Activated CD8-positive, alpha-beta memory T cell treated with anti-CD3 and anti-CD28 coated beads, Interleukin-2, amount 10 ng/mL, durations not matched to agents 7 days and 5 days (primary cell): ENCODE measurements at places on chromosomes 11 and 22. TPM values are rescaled to one million over a fixed set of nuclear protein-coding genes. Genes with fewer than 3 reads are reported as not detected.

- DNase-seq, result no peak
Observed at GRCh38 chr11:11413776-11414175, 60.7 kb upstream of the CSNK2A3 start.

DNA sequence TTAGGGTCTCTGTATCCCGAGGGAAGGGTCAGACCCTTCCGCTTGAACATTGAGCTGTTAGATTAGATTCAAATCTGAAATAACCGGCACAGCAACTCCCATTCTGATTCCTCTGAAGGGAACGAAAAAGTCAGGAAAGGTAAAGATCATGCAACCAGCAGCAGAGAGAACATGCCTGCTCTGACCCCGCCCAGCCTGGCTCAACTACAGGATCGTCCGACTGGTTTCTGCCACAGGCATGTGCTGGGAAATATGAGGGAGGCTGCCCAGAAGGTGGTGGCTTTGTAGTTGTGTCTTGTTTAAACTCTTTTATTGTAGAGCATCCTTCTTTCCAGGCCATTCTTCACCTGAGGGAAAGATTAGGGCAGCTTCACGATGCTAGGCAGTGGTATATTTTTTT is 5.0 kb upstream of the MTNR1B start:
- no peak for DNase-seq

KCNQ1OT1 gene
- total RNA-seq, result 0.33 TPM

NRIP3 gene
- total RNA-seq, result 0.91 TPM

DNA sequence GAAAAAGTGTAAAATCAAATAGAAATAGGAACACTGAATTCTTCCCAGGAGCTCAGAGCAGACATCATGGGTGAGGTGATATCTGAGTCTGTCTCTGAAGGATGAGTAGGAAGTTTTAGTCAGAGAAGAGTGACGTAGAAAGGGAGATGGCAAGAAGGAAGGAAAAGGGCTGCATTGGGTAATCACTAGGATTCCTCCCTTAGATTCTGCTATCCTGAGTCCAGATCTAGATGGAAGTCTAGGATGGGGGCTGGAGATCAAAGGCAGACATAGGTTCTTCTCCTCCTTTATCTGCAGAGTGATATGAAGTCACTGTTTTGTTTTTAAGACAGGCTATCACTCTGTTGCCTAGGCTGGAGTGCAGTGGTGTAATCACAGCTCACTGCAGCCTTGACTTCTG is 30.4 kb downstream of the POU2F3 start:
- no peak for DNase-seq

KLHDC7B gene
- 10.2 TPM for total RNA-seq

DNA sequence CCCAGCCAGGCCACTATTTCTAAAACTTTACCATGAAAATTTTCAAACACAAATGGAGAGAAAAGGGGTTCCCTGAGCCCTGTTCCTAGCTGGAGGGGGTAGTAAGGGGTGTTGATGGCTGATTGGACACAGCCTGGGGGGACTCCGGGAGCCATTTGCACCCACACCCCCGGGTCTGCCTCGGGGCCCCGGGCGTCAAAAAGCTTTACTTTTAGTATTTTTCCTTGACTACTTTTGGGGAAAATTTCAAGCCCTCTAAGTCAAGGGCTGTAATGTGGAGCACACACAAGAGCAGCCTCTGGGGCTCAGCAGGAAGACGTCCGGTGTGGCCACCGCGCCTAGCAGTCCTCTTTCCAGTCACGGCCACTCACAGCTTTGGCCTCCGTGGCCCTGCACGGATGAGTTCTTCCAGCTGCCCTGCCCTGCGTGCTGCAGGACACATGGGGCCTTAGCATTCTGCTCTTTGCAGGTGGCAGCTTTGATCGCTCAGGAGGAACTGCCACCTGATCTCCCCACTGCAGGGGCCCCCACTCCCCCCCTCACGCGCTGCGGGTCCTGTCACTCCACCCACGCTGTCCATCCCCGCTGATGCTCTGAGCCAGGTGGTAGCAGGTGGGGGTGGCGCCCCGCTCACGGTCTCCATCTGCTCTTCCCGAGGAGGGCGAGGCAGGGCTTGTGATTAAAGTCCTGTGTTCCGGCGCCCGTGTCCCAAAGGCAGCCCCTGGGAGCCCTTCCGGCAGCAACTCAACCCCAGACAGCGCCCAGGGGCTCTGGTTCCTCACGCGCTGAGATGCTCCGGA is 14.4 kb downstream of the RNH1 start:
- no peak for DNase-seq

GRCh38 chr22:39473851-39474250 is 17.0 kb downstream of the MGAT3 start:
- no peak for DNase-seq

SHISA8 gene
- total RNA-seq, result 0.70 TPM

SLC1A2 gene
- total RNA-seq, result not detected

DNA sequence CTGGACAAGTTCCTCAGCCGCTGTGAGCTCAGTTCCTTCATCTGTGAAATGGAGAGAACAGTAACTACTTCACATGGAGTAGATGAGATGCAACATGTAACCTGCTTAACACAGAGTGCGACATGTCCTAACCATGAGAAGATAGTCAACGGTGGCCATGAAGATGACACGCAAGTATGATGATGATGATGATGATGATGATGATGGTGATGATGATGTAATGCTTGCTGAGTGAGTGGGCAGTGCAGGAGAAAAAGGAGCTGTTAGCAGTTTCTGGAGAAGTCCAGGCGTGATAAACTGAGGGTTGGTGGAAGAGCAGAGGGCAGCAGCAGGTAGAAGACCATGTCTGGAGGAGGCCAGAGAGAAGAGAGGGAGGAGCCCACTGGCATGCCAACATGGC is 90.8 kb upstream of the CD82 start:
- DNase-seq, result no peak

KLHL35 gene
- 0.47 TPM for total RNA-seq

P2RY2 gene
- not detected for total RNA-seq

HORMAD2 gene
- total RNA-seq, result 0.09 TPM

INPPL1 gene
- 157 TPM for total RNA-seq

GRCh38 chr11:92744929-92745585 is 224.4 kb upstream of the MTNR1B start:
- no peak for DNase-seq

DNA sequence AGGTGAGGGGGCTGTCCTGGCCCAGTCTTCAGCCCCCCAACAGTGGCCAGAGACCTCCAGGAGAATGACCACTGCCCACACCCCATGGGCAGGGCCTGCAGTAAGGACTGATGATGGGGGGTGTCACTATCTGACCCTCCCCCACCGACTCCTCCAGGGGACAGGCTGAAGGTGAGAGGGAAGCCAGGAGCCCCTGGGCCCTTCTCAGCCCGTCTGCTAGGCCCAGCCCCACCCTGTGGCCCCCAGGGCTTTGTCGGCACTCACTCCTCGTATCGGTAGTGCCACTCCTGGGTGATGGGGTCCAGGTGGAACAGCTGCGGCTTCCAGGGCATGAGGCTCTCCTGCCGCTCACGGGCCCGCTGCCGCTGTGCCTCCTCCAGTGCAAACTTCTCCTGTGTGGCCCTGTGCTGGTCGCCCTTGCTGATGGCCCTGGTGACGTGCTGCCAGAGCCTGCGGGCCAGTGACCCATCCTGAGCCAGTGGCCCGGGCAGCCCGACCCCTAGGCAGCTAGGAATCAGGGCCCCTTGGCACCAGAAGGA is 35.4 kb upstream of the CARS1 start:
- no peak for DNase-seq

MMP8 gene
- not detected for total RNA-seq

BTG4 gene
- total RNA-seq, result 0.30 TPM

NLRP6 gene
- 3.8 TPM for total RNA-seq

- DNase-seq, result no peak
Observed at GRCh38 chr11:16737818-16738192, 642 bp upstream of the C11orf58 start.

DNA sequence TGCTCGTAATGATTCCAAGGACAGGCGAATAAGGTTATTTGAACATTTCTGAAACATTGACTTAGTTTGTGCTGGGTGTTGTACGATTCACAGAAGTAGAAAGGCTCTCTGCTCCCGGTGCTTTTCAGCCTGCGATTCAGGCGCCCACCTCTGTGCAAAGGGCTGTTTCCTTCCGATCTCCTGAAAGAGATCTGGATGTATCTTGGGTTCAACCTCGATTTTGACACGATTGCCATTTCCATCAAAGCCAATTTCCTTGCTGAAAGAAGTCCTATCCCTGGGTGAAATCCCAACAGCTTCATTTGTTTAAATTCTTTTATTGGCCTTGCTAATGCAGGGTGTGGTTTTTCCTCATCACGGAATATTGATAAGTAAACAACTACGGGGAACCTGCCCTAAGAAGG is 1.1 kb upstream of the ZC3H12C start:
- DNase-seq, result no peak

DNA sequence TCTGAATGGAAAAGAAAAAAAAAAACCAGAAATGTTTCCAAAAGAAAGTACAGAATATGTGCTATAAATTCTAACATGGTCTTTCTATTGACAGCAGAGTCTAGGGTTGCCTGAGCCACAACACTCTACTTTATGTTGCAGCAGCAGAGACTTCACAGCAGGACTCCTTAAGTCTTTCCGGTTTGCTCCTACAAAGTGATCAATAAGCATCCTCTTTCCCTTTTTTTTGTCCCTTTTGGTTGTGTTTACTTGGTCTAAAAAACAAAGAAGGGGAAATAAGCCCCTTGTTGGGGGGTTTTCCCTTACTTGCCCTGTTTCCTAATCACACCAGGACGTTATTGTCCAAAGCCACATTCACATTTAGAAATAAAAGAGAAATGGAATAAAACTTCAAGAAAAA is 163.1 kb upstream of the MPPED2 start:
- no peak for DNase-seq

- DNase-seq, result no peak
Observed at GRCh38 chr22:22893891-22894739, 6.5 kb downstream of the IGLL5 start.

GRCh38 chr22:41446057-41446501 is 522 bp downstream of the TOB2 start:
- peak; percentile 51 for DNase-seq

DNA sequence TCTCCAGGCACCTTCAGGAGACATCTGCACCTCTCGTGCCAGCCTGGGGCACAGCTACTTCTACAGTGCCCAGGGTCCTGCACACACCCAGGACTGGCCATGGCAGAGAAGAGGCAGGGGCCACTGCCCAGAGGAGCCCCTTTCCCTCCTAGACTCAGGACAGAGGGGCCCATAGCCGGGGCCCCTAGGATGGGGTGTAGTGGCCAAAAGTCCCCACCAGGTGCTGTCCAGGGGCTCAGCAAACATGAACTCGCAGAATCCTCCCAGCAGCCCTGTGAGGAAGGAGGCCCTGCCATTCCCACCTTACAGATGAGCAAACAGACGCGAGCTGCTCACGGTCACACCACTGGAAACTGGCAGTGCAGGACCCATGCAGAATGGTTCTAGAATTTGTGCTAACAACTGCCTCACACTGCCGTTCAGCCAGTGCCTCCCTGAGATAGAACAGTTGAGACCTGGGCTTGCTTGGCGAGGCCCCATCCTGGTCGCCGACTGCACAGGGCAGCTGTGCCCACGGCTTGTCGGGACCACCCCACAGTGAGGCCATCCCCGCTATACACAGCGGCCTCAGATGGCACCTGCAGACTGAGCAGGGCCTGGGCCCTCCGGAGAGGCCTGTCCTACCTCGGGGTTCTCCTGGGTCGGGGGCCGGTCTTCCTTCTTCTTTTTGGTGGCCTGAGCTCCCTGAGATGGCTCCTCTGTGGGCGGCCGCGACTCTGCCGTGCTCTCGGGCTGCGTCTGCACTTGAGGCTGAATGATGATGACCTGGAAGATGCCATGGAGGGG is 96.4 kb downstream of the PHF21B start:
- DNase-seq, result no peak

DNA sequence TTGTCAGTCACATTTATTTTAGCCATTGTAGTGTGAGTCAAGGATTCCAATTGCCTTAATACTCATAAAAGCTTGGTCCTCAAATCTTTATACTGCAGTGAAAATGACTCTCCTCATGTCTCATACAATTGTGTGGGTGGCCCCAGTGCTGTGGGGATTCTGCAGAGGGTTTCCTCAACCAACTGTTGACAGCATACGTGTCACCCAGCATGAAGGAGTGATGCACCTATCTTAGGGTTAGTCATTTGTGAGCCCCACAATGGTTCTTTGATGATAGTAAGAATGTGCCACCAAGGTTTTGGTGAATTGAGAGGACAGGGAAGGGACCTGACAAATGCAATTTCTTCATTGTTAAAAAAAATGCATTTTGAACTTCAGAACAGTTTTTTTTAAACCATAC is 1046.2 kb downstream of the OPCML start:
- no peak for DNase-seq

DNA sequence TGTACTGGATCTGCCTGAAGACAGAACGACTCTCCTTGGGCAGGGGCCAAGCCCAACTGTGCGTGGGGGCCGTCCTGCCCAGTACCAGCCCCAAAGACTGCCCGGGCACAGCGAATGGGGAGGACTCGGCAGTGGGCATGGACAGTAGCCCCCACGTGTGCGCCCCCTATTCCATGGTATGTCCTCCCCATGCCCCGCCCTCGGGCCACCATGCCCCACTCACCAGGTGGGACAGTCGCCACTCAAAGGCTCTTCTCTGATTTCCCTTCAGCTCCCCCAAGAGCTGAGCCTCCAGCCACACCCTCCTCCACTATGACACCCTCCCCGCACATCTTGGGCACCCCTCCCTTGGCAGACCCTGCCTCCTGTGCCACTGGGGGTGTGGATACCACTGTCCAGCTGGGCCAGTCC is 43.5 kb downstream of the GNB1L start:
- peak; percentile 22 for DNase-seq

POU2AF3 gene
- not detected for total RNA-seq

DNA sequence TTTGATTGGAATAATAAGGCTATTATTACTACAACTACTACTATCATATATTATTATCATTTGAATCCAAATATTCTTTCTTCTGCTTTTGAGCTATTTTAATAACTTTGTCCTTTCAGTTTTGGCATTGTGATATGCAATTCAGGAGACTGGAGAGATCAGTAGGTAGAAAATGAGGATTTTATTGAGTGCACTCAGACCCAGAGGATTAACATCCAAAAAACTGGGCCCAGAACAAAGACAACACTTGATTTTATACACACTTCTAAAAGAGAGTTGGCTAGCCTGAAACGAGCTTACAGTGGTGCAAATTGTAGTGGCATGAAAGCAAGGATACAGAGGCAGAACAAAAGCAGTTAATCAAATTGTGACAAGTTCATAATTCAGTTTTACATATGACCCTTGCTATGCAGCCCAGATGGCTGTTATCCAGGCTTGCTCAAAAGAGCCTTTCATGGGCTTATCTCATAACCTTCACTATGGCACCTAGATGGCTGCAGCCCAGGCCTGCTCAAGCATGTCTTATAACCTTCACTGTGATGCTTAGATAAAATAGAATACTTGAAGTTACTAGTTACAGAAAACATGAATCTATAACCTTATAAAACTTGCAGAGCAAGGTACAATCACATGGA is 796.3 kb upstream of the RAG2 start:
- DNase-seq, result no peak

GRCh38 chr11:60739114-60739513 is 14.6 kb downstream of the MS4A18 start:
- no peak for DNase-seq

TALDO1 gene
- total RNA-seq, result 249 TPM

KRTAP5-1 gene
- total RNA-seq, result not detected
